ENCODE measurements at places on chromosomes 2 and 18.

DNA sequence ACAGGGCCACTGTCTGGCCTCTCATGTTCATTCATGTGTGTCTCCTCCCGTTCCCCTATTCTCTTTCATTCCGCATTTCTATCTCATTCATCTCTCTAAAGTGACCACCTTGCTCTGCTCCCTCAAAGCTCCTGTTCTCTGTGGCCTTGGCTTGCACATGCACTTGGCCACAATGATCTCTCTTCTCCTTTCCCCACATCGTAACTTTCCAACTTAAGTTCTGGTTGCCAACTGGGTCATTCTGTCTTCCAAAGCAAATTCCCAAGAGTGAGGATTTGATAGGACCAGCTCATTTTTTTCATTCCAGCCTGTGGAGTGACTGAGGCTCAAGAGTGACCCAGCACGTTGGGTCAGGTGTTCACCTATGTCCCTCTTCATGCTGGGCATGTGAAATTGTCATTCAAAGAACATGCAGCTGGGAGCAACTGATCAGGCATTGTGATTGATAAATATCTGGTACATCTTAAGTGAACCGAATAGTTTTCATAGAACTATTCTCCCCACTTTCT is 14.3 kb upstream of the ITGA6 start:
- DNase-seq = no peak

- DNase-seq = no peak
These were observed 12.9 kb downstream of the IER3IP1 start for GRCh38 chr18:47163241-47163640.

- no peak for DNase-seq
These were observed 53.0 kb downstream of the ASXL2 start for GRCh38 chr2:25825238-25825637.

DNA sequence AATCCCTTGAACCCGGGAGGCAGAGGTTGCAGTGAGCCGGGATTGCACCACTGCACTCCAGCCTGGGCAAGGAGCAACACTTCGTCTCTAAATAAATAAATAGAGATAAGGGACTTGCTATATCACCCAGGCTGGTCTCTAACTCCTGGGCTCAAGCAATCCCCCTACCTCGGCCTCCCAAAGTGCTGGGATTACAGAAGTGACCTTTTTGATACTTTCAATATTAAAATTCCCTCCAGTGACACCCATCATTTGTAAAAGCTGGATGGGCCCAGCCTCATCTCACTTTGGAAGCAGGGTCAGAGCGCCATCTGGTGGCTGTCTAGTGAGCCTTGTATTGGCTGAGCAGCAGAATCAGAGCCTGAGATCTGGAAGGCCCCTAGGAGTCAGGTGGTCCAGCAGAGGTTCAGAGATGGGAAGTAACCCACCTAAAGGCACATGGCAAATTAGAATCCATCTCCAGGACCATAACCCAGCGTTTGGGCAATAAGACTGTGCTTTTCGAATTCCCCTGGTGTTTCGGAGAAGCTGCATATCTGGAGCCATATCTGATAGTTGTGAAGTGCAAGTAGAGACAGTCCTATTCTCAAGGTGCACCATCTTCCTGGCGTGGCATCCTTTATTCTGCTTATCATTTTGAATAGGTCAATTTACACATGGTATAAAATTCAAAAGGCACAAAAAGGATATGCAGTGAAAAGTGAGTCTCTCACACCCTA is 18.3 kb upstream of the SLC35F6 start:
- DNase-seq = peak; percentile 53

DNA sequence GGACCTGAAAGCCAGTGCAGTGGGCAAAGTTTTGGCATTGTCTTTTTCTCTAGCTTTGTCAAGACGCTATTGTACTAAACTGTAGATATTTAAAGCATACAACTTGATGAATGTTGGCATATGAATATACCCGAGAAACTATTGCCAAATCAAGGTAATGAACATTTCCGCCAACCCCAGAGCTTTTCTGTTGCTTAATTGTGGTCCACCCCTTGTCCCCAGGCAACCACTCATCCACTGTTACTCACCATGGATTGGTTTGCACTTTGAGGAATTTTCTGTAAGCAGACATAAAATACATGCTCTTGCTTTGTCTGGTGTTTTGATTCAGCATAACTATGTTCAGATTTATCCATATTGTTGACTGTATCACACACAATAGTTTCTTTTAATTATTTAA is 688.4 kb downstream of the ADCYAP1 start:
- DNase-seq = no peak

DNA sequence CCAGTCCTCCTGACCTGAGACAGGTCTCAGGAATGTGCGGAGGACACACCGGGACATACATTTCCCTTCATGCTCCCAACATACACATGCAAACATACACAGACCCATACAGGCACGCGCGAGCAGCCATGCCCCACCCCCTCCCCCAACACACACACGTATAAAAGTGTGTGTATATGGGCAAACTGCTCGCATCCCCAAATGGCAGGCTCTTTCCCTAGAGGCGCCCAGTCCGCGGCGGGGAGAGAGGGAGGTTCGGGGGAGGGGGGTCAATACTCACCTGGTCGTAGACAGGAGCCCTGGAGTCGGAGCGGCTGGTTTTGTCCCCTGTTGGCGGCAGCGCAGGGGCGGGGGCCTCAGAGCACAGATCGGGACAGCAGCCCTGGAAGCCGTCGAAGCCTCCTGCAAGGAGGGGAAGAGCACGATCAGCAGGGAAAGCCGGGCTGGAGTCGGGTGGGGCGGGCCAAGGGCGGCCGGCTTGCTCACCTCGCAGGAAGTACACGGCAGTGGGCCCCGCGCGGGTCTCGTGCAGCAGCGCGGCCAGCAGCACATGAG is 682 bp downstream of the DUSP2 start:
- no peak for DNase-seq

- no peak for DNase-seq
These were observed at the start of gene ERBB4 for GRCh38 chr2:212538305-212539071. ERBB4 (minus strand) TSS chr2:212538802; CDS start chr2:212538530, 272 bp downstream.

- no peak for DNase-seq
These were observed 221.1 kb downstream of the ANAPC1 start for GRCh38 chr2:111662771-111663470.

- DNase-seq = no peak
These were observed 24.5 kb upstream of the MYO1B start for GRCh38 chr2:191220671-191221070.

DNA sequence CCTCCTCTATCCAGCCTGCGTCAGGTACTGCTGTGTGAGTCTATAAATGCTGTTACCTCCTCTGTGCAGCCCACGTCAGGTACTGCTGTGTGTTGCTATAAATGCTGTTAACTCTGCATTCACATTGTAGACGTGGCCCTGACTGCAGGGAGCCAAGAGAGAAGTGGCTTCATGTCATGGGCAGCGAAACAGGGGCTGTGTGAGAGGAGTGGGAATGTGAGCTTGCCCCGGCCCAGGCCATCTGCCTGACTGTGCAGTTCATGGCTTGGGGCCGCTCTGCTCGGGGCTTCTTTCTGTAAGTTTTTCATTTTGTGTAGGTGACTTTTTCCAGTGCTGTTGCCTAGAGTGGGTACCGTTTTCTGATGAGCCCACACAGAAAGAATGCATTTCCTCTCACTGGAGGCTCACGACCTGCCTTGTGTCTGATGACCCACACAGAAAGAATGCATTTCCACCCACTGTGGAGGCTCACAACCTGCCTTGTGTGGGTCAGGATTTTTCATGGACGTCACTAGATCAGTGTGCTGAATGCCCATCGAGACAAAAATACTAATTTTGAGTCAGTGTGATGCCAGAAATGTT is 104.5 kb downstream of the SNTG2 start:
- peak; percentile 40 for DNase-seq

DNA sequence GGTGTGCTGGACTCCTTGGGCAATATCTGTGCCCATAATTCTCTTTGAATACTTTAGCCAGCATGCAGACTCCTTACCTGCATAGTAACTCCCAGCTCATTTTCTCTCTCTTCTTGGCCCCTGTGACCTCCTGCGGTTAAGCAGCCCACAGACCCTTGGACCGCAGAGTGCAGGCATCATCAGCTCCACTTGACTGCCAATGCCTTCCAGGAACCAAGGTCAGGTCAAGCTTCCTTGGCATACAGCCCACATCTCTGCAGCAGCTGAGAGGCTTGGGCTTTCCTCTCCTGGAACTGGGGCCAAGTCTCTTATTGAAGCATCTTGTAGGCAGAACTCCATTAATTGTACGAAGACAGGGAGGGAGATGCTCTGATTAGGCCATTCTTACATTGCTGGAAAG is 130.1 kb upstream of the PIEZO2 start:
- no peak for DNase-seq

- DNase-seq = no peak
These were observed 203.8 kb upstream of the SH3BP4 start for GRCh38 chr2:234747833-234748559.

GRCh38 chr2:110783196-110783873 is 51.0 kb downstream of the ACOXL start:
- no peak for DNase-seq

DNA sequence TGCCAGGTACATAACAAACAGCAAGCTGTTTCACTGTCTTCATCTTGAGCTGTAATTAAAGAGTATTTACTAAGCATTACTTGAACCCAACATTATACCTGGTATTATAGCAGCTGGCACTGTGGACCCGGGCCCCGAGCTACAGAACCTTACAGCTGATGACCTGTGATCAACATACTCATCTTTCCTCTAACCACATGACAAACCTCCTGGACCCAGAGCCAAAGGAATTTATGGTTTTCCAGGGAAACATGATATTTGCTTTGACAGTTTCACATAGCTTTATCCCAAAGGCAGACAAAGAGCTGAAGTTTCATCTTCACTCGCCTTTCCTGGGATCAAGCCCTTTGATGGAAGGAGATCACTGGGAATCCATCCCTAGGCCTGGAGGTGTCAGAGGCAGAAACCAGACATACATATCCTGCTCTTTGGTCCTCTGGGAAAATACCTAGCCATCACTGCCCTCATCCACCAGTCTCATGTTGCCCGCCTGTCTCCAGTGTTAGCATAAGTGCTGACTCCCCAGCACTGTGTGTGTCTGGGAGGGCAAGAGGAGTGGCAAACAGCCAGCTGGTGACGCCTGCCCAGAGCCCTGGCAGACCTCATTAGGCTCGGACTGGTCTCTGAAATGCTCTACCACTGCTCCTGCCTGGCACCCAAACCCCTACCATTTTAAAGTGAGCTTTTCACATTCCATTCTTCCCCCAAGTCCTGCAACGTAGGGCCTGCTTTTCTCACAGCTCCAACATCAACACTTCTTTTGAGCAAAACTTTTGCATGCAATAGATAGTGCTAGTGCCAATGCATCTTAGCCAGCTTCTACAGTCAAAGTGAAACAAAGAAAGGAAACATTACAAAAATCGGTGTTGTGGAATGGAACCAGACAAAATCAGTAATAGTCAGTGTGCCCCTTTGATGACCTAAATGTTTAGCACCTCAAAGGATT is 138.8 kb upstream of the CTAGE1 start:
- no peak for DNase-seq

DNA sequence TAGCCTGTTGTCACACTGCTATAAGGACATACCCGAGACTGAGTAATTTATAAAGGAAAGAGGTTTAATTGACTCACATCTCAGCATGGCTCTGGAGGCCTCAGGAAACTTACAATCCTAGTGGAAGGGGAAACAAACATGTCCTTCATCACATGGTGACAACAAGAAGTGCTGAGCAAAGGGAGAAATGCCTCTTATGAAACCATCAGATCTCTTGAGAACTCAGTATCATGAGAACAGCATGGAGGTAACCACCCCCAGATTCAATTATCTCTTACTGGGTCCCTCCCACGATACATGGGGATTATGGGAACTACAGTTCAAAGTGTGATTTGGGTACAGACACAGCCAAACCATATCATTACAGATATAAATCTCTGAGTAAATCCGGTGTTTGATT is 148.7 kb downstream of the PRPF40A start:
- no peak for DNase-seq

DNA sequence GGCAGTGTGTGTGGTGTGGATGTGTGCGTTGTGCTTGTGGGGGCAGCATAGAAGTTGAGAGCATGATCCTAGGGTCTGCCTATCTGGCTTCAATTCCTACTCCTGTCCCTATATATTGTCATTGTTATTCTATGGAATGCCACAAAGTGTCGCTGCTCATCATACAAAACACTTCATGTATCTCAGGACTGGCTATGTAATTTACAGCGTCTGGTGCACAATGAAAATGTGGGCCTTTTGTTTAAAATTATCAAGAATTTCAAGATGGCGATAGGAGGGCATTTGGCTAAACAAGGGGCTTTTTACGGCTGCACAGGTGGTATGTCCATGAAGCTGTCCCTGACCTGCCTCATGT is 3.4 kb downstream of the SERPINB2 start:
- no peak for DNase-seq

- no peak for DNase-seq
These were observed 162.8 kb downstream of the ZNF407 start for GRCh38 chr18:74760436-74760835.
